ENCODE measurements at places on chromosomes 3 and 15.

DNA sequence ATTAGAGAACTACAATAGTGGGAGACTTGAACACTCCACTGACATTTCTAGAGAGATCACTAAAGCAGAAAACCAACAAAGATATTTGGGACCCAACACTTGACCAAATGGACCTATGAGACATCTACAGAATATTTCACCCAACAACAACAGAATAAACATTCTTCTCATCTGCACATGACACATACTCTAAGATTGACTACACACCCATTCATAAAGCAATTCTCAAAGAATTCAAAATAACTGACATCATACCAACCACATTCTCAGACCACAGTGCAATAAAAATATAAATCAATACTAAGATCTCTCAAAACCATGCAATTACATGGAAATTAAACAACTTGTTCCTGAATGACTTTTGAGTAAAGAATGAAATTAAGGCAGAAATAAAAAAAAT, 473.7 kb downstream of the LPP start:
- no peak for DNase-seq

DNA sequence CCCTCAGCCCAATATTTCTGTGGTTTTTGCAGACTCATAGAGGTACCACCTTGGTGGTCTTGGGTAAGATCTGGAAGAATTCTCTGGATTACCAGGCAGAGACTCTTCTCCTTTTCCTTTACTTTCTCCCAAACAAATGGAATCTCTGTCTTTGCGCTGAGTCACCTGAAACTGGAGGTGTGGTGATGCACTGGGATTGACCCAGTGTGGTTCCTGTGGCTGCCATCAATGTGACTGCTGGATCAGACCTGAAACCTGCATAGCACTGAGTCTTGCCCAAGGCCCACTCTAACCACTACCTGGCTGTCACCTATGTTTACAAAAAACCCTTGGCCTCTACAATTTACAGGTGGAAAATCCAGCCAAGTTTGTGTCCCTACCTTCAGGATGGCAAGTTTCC, 295.3 kb downstream of the RBMS3 start:
- no peak for DNase-seq

DNA sequence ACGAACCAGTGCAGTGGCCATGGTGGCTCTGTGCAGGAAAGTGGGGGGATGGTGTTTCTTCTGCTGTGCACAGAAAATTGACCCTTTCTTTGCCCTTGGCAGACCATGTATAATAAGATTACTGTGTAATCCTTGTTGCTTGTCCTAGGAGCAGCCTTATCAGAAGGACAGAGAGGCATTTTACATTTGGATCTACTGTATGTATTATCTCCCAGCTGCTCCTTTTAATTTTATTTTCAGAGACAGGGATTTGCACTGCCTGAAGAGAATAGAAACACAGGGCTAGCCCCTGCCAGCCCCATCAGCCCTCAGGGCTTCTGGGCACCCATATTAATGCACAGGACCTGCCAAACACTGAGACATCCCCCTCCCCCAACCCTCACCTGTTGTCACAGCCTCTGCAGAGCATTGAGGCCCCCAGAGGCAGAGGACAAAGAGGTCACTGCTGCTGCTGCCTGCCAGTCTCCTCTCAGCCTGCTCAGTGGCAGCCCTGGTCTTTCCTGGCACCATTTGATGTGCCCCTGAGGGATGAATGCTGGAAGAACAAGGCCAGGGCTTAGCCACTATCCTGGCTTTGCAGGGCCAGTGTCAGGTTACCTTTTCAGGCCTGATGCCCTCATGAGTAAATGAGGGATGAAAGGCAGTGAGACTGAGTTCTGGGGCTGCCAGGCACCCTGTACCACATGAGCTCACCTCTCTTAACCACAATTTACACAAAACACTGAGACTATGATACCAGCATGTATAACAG, 533.4 kb downstream of the NTRK3 start:
- no peak for DNase-seq

DNA sequence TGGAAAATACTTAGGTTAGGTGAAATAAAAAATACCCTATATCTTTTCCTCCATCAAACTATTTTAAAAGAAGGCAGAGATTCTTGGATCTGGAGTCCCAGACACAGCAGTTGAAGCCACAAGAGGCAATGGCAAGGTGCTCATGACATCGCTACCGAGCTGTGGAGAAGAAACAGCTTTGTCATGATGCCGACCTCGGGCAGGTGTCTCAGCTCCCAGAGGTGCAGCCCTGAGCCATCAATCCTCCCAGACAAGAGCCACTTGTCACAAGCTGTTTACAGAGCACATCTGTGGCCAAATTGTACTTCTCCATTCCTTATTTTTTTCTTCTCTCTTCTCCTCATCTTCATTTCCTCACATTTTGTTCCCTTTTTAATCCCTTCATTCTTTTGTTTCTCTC, 50.8 kb downstream of the GPR176 start:
- DNase-seq = no peak

DNA sequence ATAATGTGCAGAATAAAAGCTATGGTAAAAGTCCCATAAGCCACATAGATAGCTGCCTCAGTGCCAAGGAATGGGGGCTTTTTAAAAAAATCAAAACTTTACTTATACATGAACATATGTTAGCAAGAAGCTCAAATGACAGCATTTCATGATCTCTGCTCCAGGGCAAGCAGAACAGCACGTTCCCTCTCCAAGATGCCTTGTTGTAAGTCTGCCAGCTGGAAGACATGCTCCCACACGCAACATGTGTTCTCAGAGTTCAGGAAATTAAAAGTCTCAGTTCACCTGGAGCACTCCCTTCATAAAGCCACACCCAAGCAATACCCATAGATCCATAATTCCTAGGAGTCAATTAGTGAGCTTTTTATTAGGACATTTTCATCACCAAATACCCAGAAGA, 52.2 kb downstream of the ABI3BP start:
- no peak for DNase-seq

DNA sequence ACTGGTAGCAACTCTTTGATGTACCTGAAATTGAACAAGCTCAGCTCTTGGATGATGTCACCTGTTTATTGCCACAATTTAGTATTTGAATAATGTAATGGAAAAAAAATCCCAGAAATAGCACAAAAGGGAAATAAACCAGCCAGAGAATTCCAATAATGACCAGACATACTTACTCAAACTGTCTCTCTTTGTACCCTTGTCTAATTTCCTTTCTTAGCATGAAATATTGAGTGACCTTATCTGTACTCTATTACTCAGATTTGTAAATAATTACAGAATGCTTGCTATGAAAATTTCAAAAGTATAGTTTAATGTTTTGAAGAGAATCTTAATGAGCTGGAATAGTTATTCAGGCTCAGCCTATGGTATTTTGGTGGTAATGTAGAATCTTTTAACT, 555.4 kb upstream of the SGO1 start:
- no peak for DNase-seq

DNA sequence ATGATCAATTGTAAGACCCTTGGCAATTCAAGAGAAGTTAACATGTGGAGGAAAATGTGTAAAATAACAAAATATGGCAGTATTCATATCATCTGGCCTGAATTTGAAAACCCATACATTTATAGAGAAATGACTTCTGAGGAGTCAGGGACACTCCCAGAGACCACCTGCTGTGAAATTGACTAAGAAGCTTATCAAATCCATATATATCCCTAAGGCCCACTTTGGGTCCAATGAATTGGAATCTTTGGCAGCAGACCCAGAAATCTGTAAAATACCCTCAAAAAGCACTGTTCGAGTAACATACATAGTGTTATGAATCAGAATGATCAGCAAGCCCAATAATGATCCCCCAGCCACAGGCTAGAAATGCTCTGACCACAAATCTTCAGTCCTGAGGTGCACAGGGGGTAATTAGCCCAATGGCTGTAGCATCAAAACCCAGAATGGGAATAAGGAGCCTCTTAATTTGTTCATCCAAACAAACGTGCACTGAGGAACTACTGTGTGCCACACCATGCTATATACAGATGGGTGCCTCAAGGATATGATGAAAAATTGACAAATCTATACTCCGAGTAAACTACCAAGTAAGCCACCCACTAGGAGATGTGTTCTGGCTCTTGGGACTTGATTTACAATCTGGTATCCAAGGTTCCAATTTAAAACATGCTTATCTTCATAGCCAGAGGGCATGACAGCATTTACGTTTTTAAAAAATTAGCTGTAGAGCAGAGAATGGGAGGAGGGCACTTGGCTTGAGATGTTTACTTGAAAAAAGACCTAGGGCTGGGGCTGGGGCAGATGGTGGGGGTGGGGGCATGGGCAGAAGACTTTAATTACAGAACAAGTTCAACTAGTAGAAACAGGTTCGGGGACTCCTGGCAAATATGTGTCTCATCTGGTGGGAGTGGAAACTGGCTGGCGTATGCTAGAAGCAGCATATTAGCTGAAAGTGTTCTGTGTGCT, 9.1 kb upstream of the ARHGEF3 start:
- DNase-seq = no peak

GRCh38 chr15:91098451-91098850, 1.6 kb upstream of the SV2B start:
- DNase-seq = no peak

DNA sequence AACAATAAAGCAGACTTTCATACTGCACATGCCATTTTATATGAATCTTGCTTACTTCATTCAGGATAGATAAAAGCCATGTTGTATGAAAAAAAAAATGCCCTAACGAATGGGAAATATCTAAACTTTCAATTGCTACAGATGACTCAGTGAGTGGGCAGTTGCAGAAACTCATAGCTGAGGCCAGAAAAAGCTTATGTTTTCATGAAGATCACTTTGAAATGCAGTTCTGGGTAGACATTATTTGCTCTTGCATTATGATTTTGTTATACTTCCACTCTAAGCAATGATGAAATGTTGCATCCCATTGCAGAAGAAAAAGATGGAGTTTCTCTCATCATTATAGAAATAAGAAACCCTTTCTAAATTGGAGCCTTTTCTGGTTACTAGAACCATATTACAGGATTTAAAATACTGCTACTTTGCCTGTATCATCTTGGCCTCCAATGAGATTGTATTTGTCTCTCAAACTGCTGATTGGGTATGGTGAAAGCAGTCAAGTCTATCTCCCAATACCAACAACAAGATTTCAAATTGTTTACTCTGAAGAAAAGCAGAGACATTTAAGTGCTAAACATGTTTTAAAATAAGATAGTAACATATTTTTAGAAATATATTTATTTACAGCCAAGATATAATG, 17.0 kb downstream of the PEAK1 start:
- DNase-seq = no peak

GRCh38 chr3:110799271-110799670, 272.3 kb upstream of the NECTIN3 start:
- DNase-seq = no peak

DNA sequence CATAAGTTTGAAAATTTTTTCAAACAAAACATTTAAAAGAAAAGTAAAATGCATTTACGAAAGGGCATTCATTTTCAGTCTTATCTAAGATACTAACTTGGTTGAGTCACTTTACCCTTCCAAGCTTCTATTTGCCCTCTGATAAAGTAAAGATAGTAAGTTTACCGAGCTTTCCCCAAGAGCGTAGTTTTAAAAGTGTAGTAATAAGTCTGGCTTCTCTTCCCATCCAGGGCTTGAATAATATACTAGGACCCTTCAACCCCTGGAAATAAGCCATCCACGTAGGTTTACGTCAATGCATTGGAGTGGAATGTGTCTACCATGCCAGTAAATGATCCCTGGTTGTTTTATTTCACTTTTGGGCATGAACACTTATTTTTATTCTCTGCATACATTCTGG, 608.3 kb downstream of the NTRK3 start:
- no peak for DNase-seq

DNA sequence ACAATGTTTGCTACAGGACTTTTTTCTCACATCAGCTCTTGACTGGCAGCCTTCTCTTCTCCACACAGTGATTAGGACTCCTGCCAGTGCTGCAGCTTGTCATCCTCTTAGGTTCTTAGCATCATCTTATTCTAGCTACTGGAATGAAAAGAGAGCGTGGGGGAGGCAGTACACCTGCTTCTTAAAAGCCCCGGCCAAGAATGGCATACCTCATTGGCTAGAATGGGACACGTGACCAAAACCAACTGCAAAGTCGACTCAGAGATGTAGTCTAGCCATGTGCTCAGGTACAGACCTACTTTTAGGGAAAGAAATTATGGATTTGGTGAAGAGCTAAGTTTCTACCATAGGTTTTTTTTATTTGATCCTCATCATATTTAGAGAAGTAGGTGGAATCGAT, 44.1 kb downstream of the RARB start:
- no peak for DNase-seq

DNA sequence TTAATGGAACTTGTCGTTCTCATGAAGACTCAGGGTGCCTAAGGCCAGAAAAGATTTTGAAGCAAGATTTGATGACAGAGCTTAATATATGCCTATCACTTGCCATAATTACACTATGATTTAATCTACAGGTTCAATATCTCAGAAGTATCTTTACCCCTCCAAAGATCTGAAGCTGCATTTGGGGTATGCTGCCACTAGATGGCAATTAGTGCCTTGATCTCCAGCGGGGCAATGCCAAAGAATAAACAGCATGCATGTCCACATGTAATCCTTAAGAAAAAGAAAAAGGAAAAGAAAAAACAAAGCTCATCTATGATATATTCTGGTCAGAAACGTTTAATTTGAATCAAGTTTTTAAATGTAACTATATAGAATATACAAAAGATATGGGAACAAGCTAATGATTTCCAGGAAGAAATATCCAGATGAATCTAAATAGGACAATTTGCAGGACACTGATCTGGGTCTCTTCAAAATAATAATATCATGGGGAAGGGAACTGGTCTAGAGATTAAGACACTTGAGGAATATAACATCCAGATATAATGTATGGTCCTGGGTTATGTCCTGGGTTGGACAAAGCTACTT, 55.0 kb upstream of the SOX14 start:
- DNase-seq = no peak

GRCh38 chr3:152402695-152403451, 134.1 kb downstream of the MBNL1 start:
- DNase-seq = no peak

Measured in stimulated activated CD4-positive, alpha-beta T cell treated with anti-CD3 and anti-CD28 coated beads, Interleukin-1b, Interleukin-23, amount 100 ng/mL, for 1 hour (primary cell).